Endothelial cell (in vitro differentiated cells): ENCODE measurements at places on chromosomes 16 and 17. TPM values are rescaled to one million over a fixed set of nuclear protein-coding genes. Genes with fewer than 3 reads are reported as not detected.

DNA sequence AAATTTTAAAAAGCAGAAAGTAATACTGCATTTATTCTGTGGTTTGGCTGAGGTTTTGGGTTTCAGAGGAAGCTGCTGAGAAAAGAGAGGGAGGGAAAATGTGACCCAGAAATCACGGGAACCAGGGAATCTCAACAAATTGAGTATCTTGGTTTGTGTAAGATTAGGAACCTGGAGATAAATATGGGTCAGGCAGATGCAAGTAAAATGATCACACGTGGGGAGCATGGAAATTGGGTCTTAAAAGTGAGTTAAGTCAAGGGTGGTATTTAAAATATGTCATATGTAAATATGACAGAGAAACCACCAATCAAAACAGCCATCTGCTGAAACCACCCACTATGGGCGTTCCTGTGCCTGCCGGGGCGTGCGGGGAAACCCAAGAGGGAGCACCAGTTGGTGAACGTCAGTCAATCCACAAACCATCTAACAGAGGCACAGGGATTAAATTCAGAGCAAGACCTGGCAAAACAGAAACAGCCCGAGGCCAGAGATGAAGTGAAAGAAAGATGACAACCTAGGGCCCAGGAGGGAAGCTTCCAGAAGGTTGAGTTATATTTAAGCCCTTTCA is 33.4 kb downstream of the CDH13 start:
- peaks cover 6% of the 10 kb centered on the region for H3K4me1 ChIP-seq
- H3K27me3 ChIP-seq, result no peaks in the 10 kb centered on the region
- H3K4me3 ChIP-seq, result no peak overlapping the region
- peaks cover 4% of the 10 kb centered on the region for H3K36me3 ChIP-seq
- DNase-seq, result no peak

DNA sequence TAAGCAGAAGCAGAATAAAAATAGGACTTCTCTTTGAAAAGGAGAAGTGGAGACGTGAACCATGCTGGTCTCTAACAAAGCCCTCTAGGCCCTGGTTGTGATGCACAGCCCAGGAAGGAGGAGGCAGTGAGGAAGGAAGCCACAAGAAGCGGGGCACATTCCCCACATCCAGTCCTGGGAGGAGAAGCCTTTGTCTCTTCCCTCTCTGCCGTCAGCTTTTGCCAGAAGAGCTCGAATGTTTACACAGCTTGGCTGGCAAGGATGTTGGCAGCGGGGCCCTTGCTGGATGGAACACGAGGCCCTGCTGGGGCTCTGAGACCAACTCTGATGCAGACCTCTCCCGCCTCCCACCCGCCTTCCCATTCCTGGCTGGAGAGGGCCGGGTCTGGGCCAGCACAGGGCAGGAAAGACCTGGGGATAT is 91.3 kb downstream of the MAF start:
- peak; percentile 59 for DNase-seq
- H3K36me3 ChIP-seq, result no peaks in the 10 kb centered on the region
- H3K27ac ChIP-seq, result peak overlapping the region; percentile 86
- peaks cover 5% of the 10 kb centered on the region for H3K27me3 ChIP-seq

GRCh38 chr16:72876981-72877373 is 171.0 kb downstream of the ZFHX3 start:
- H3K36me3 ChIP-seq, result peaks cover 18% of the 10 kb centered on the region
- no peak for DNase-seq
- H3K27me3 ChIP-seq, result peaks cover 2% of the 10 kb centered on the region
- peaks cover 11% of the 10 kb centered on the region for H3K4me1 ChIP-seq
- no peak overlapping the region for H3K4me3 ChIP-seq
- peak overlapping the region; percentile 88 for H3K27ac ChIP-seq

GRCh38 chr17:17568772-17569195 is 22.7 kb downstream of the PEMT start:
- H3K4me1 ChIP-seq, result peaks cover 7% of the 10 kb centered on the region
- peak; percentile 89 for DNase-seq
- H3K27ac ChIP-seq, result no peak overlapping the region
- H3K36me3 ChIP-seq, result no peaks in the 10 kb centered on the region

DNA sequence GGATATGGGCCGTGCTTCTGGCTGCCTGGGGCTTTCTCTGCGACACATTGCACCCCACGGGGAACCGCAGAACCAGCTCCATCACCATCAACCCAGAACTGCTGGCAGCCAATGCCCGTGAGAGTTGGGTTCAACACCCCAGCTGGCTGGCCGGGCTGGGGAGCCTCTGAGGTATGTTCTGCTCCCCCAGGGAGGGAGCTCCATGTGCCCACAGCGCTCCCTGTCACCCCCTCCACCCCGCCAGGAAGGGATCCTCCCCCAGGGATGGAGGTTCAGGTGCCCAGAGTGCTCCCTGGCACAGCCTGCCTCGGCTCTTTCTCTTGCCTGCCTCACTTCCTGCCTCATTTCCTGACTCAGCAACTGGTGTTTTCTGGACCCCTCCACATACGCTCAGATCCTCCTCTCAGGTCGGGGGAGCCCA is 24.2 kb upstream of the MPRIP start:
- H3K27me3 ChIP-seq, result peaks cover under 1% of the 10 kb centered on the region
- H3K36me3 ChIP-seq, result no peaks in the 10 kb centered on the region
- no peak overlapping the region for H3K4me3 ChIP-seq
- DNase-seq, result no peak

GRCh38 chr16:80804526-80805383 is at the start of gene CDYL2:
CDYL2 (minus strand) TSS chr16:80804598; CDS start chr16:80804173, 425 bp downstream.
- peaks cover 4% of the 10 kb centered on the region for H3K36me3 ChIP-seq
- DNase-seq, result no peak
- peak within 1 kb of the TSS; percentile 53 for H3K27ac ChIP-seq
- no peaks in the 10 kb centered on the region for H3K27me3 ChIP-seq

GRCh38 chr16:84643180-84643583 is 5.1 kb upstream of the KLHL36 start:
- peaks cover 10% of the 10 kb centered on the region for H3K4me1 ChIP-seq
- peaks cover 11% of the 10 kb centered on the region for H3K27me3 ChIP-seq
- peaks cover 4% of the 10 kb centered on the region for H3K36me3 ChIP-seq
- no peak overlapping the region for H3K4me3 ChIP-seq
- H3K27ac ChIP-seq, result no peak overlapping the region

GRCh38 chr16:83533193-83533592 is 274.6 kb upstream of the HSBP1 start:
- no peak overlapping the region for H3K4me3 ChIP-seq
- H3K27me3 ChIP-seq, result no peaks in the 10 kb centered on the region
- DNase-seq, result no peak
- H3K27ac ChIP-seq, result no peak overlapping the region
- H3K4me1 ChIP-seq, result no peaks in the 10 kb centered on the region

- no peak overlapping the region for H3K27ac ChIP-seq
- H3K4me1 ChIP-seq, result no peaks in the 10 kb centered on the region
- H3K36me3 ChIP-seq, result no peaks in the 10 kb centered on the region
- DNase-seq, result no peak
Measured at GRCh38 chr16:57920880-57921229, 50.1 kb downstream of the CNGB1 start.

DNA sequence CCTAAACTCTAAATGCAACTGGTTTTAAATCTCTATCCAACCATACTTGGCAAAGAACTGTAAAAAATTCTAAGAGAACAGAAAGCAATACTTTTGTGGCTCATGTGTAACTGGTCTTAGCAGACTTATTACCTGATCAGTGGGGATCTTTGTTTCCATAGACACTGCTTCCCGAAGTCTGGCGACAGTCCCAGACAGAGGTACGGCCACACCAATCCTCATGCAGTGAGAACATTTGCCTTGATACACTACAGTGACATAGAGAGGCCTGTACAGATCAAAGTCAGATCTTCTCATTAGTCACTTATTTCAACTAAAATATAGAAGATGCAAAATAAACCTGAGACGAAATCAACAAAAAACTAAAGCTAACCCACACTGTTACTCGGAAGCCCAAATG is 43.9 kb downstream of the USP31 start:
- H3K4me1 ChIP-seq, result peaks cover 2% of the 10 kb centered on the region
- no peaks in the 10 kb centered on the region for H3K27me3 ChIP-seq
- no peak overlapping the region for H3K4me3 ChIP-seq
- no peak overlapping the region for H3K27ac ChIP-seq

The OR4D1 gene
- not detected for total RNA-seq

DNA sequence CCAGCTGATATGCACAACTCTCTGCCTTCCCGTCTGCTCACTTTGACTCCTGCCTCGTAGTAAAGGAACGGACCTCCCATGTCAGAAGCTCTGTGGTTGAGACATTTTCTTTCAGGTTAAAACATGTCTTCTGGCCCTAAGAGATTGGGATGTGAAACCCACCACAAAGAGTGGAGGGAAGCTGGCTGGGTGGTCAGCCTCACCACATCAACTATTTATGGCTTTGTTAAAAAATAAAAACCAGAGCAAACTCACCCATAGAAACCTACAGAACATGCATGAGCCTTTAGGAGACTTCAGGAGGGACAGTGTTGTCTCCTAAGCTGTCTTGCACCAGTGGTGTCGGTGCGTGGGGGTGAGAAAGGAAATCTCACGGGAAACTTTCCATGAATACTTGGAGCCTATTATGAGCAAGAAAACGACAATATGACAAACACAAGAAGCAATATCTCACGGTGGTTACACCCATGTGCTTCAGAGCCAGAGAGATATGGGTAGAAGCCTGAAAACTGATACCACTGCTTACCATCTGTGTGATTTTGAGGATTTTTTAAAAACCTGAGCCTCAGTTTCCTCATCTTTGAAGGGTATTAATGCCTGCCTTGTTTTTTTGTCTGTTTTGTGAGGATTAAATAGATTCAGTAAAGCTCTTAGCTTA is 61.7 kb upstream of the XYLT1 start:
- no peak for DNase-seq
- H3K4me1 ChIP-seq, result no peaks in the 10 kb centered on the region
- no peak overlapping the region for H3K4me3 ChIP-seq
- no peaks in the 10 kb centered on the region for H3K36me3 ChIP-seq

- peaks cover 1% of the 10 kb centered on the region for H3K27me3 ChIP-seq
- H3K36me3 ChIP-seq, result no peaks in the 10 kb centered on the region
- no peaks in the 10 kb centered on the region for H3K4me1 ChIP-seq
- DNase-seq, result no peak
Measured at GRCh38 chr16:79677799-79678530, 77.4 kb upstream of the MAF start.

DNA sequence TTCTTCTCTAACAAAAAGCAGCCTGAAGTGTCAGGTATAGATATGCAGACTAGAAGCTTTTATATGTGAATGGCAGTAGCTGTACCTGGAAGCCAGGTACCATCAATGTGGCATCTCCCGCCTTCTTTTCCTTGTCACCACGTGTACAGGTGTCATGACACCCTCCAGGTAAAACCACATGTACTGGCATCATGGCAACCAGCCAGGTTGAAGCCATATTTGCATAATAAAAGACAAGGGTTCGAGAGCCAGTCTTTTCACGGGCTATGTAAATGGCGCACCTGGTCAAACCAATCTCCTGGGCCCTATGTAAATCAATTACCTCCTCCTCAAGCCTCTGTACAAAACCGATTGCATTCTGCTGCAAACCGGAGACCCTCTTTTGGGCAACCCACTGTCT is 541.3 kb downstream of the CDH11 start:
- H3K4me3 ChIP-seq, result no peak overlapping the region
- peaks cover 3% of the 10 kb centered on the region for H3K4me1 ChIP-seq
- H3K36me3 ChIP-seq, result no peaks in the 10 kb centered on the region
- no peak overlapping the region for H3K27ac ChIP-seq
- H3K27me3 ChIP-seq, result no peaks in the 10 kb centered on the region
- DNase-seq, result no peak

GRCh38 chr17:44345454-44346026 is 438 bp downstream of the GRN start:
- H3K27me3 ChIP-seq, result peaks cover 10% of the 10 kb centered on the region
- peak; percentile 69 for DNase-seq
- peaks cover 13% of the 10 kb centered on the region for H3K4me1 ChIP-seq
- H3K36me3 ChIP-seq, result peaks cover 4% of the 10 kb centered on the region
- peak overlapping the region; percentile 98 for H3K4me3 ChIP-seq

DNA sequence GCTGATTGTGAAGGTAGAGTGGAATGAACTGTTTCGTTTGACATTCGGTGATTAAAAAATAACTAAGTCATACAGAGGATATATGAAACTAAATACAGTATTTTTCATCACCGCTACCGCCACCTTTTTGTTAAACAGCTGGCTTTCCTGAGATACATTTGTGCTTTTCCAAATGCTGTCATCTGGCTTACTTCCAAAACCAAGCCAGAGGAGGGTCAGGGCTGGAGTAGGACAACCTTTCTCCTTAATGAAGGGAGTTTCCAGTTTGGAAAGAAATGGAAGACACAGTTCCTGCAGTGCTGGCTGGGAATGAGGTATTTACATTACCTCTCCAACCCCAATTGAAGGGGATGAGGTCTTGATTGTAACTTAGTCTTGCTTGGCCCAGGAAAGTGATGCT is 3.2 kb downstream of the TNRC6C start:
- H3K27me3 ChIP-seq, result peaks cover 19% of the 10 kb centered on the region
- H3K36me3 ChIP-seq, result peaks cover 9% of the 10 kb centered on the region
- peaks cover 15% of the 10 kb centered on the region for H3K4me1 ChIP-seq
- H3K4me3 ChIP-seq, result no peak overlapping the region
- no peak for DNase-seq

DNA sequence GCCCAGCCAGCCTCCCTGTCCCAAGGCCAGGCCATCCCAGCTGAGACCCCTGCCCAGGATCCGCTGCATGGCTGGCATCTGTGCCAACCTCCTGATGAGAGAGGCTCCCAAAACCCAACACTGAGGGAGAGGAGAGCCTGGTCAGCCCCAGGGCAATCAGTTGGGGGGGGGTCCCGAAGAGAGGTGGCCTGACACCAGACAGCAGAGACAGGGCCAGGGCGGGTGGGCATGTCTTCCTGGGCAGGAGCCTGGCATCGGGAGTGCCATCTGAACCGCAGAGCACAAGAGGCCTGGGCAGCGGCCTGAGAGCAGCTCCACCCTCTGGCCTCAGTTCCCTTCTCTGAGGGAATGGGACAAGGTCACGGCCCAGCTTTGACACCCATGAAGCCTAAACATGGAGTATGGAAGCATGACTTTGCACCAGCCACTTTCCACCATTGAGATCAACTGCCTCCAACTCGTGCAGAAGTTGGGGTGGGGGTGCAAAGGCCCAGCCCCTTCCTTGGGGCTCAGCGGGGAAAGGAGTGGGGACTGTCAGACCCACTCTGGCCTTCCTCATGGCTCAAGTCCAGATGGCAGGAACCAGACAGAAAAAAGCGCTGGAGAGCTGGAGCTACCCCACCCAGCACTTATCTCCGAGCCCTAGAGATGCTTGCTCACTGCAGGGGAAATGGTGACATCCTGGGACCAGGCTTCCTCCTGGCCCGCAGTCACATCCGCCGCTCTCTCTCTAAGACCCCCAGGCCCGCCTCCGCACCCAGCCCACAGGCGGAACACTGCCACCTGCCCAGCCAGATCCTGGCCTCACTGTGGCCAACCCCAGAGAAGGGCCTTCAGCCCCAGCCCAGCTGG is 9.7 kb downstream of the RHBDF2 start:
- no peaks in the 10 kb centered on the region for H3K36me3 ChIP-seq
- H3K27ac ChIP-seq, result peak overlapping the region; percentile 48
- peaks cover 17% of the 10 kb centered on the region for H3K4me1 ChIP-seq
- H3K4me3 ChIP-seq, result no peak overlapping the region
- peaks cover 8% of the 10 kb centered on the region for H3K27me3 ChIP-seq

- peak overlapping the region; percentile 21 for H3K4me3 ChIP-seq
- H3K27ac ChIP-seq, result no peak overlapping the region
- peaks cover 64% of the 10 kb centered on the region for H3K36me3 ChIP-seq
- DNase-seq, result no peak
- peaks cover 9% of the 10 kb centered on the region for H3K4me1 ChIP-seq
- H3K27me3 ChIP-seq, result peaks cover 3% of the 10 kb centered on the region
Measured at GRCh38 chr17:7894226-7894625, 5.6 kb downstream of the CHD3 start.
